Stimulated activated CD4-positive, alpha-beta T cell treated with anti-CD3 and anti-CD28 coated beads, Interleukin-15, amount 100 ng/mL, for 1 hour (primary cell): ENCODE measurements at places on chromosomes 16 and 17.
A peak's percentile ranks its signal among the peaks of the same experiment; 100 is the strongest.

DNA sequence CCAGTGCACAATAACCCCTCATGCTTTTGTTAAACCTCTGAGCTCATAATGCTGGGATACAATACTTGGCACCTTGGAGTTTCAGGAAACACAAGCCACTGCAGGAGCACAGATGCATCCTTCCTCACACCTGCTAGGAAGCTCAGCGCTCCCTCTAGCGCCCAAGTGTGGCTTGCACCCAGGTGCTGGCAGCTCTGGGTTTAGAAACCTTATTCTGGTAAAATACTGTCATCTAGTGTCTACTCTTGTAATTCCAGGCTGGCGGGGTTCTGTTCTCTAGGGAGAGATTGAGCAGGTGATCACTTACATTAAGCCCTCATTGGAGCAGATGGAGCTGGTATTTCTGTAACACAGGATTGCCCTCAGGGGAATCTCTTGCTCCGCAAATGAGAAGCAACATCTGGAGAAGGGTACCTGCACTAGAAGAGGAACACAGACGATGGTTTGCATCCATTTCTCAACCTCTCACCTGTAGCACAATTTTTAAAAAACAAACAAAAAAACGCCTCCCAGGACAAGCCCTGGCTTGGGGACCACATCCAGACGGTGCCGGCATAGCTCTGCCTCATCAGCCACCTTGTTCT is 1.5 kb downstream of the CCL1 start:
- DNase-seq: peak; percentile 29

DNA sequence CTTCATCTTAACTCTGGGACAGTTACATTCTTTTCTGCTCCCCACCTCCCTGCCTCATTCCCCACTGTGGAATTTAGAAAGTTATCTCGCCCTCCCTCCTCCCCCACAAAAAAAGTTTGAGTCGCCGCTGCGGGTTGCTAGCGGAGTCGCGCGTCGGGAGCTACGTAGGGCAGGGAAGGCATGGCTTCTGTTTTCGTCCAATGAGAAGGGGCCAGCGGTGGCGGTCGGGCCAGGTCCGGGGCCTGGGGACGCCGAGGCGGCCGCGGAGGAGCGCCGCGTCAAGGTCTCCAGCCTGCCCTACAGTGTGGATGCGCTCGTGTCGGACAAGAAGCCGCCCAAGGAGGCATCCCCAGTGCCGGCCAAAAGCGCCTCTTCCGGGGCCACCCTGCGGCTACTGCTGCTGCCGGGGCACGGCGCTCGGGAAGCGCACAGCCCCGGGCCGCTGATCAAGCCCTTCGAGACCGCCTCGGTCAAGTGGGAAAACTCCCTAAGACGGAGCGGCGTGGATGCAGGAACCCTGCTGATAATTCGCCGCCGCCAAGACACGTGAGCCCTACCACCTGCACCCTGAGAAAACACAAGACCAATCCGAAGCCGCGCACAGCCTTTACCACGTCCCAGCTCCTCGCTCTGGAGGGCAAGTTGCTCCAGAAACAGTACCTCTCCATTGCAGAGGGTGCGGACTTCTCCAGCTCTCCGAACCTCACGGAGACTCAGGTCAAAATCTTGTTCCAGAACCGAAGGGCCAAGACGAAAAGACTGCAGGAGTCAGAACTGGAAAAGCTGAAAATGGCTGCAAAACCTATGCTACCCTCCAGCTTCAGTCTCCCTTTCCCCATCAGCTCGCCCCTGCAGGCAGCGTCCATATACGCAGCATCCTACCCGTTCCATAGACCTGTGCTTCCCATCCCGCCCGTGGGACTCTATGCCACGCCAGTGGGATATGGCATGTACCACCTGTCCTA is 8.9 kb downstream of the OR4D1 start:
- DNase-seq: peak; percentile 36

DNA sequence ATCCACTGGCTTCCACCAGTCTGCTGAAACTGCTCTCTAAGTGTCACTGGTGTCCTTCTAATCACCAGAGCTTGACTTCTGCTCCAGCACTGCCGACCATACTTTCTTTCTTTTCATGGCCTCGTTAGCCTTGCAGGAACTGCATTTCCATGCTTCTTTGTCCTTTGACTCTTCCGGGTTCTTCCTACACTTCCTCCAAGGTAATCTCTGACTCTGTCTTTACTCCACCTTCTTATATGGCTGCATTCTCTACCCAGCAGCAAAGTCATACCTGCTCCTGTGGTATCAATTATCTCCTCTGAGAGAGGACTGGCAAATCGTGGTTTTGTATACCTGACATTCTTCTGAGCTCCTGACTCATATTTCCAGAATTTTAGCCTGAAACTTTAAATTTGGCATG is 6.5 kb downstream of the HSD17B2 start:
- DNase-seq: no peak

DNA sequence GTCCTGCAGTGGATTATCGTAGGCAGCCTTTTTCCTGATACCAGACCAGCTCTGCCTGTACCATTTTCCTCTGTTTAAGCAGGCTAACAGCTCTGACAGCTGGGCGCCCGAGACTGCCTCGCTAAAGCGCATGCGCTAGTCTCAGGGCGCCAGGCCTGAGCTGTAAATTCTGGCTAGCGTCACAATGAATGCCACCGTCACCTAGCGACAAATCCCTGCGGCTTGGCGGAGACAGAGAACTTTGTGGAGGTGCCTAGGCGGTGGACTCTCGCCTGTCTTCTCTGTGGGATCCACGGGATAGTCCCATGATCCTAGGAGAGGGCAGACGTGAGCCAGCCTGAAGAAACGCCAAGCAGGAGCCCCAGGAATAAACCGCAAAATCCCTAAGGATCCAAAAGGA is 573.9 kb downstream of the KCNJ18 start:
- no peak for DNase-seq

DNA sequence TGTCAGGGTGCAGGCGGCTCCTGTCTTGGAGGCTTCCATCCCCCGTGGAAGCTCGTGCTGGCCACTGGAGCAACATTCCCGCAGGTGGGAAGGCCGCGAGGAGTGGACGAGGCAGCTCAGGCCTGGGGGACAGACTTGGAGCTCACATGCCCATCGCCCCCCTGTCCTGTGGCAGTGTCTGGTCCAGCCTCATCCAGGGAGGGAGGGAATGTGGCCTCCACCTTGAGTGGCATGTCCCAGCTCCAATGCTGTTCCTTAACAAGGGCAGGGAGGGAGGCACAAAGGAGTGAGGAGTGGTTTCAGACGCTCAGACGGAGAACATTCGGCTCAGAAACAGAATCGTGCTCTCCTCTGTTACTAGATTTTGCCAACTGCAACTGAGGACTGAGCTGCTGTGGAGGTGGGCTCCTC is 159.4 kb upstream of the CHMP6 start:
- no peak for DNase-seq

DNA sequence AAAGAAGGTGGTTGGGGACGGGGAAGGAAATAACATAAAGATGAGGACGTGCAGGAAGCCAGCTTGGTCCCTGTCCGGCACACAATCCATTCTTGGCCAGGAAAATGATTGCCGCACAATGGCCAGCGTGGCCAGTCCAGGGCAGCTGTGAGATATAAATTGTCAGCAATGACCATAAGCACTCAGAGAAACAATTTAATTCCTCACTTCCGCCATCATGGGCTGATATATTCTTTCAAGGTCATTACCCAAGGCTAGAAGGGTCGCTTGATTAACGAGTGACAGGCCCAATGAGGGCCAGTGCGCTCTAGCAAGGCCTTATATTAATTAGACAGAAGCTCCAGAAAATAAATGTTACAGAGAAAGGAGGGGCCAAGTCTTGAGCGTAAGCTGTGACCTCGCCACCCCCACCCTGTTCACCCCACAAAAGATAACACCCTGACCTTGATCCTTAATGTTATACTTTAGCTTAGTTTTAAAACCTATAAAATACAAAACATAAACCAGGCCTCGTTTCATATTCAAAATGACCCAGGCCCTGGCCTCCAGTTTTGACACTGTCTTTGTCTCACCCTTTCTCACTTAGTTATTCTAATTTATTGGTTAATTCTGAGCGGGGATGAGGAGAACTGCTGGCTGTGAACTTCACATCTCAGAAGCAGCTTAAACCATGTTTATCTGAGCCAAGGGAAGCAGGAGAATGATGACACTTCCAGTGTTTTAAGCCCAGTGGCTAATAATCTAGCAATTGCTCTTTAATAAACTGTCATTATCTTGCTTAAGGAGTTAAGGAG is 478.3 kb upstream of the ZFHX3 start:
- DNase-seq: no peak
